ENCODE measurements at places on chromosomes 13 and 19. TPM values are rescaled to one million over a fixed set of nuclear protein-coding genes. Genes with fewer than 3 reads are reported as not detected.

GRCh38 chr19:45962021-45962420, 11.6 kb downstream of the NOVA2 start:
- DNase-seq: no peak

- DNase-seq: no peak
These were observed 10.5 kb downstream of the LYL1 start for GRCh38 chr19:13092158-13092543.

DNA sequence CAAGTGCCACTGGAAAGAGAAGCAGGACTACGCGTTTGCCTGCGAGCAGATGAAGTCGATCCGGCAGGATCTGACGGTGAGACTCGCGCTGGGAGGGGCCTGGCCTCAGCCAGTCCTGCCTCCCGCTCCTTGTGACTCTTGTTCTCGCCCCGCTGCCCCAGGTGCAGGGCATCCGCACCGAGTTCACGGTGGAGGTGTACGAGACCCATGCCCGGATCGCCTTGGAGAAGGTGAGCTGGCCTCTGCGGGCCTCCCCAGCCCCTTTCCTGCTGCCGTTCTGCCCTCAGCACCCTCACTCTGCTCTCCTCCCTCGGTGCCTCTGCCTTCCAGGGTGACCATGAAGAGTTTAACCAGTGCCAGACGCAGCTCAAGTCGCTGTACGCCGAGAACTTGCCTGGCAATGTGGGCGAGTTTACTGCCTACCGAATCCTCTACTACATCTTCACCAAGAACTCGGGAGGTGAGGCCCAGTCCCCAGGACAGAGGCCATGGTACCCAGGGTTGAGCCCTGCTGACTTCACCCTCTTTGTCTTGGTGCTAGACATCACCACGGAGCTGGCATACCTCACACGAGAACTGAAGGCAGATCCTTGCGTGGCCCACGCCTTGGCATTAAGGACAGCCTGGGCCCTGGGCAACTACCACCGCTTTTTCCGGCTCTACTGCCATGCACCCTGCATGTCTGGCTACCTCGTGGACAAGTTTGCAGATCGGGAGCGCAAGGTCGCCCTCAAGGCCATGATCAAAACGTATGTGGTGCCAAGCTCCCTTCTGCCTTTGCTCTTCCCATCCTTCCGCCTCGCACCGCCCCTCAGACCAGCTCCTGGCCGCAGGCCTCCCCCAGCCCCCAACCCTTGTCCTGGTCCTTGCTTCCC, 5.6 kb downstream of the LENG9 start:
- no peak for DNase-seq

DNA sequence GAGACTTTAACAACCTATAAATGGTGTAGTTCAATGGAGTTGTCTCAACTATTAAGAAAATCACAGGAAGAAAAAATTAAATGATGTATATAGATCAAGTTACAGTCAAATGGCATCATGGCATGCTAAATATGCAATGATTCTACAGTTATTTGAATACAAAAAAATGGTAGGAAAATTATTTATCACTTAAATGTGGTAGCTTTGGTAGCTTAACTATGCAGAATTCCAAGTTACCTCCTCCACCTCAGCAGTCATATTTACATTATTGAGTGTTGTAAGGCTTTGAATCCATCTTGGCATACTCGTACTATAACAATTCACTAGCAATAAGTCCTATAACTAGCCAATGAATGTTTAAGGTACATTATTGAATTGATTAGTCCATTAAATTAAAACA, 36.8 kb downstream of the CAB39L start:
- no peak for DNase-seq

The PSG7 gene
- total RNA-seq: 3.6 TPM
